Stomach (tissue), 19 donors: ENCODE measurements at places on chromosomes 2 and 18. TPM values are rescaled to one million over a fixed set of nuclear protein-coding genes. Genes with fewer than 3 reads are reported as not detected.

The TDRD15 gene
- total RNA-seq, result not detected

The VWA3B gene
- total RNA-seq, result not detected

The PRADC1 gene
- total RNA-seq, result 7.1 TPM

The CPLX4 gene
- not detected for total RNA-seq
